LNCaP clone FGC (cell line): ENCODE measurements at places on chromosomes 4 and X.

- DNase-seq: no peak
Measured at GRCh38 chrX:87105131-87105530, 412.5 kb upstream of the KLHL4 start.

DNA sequence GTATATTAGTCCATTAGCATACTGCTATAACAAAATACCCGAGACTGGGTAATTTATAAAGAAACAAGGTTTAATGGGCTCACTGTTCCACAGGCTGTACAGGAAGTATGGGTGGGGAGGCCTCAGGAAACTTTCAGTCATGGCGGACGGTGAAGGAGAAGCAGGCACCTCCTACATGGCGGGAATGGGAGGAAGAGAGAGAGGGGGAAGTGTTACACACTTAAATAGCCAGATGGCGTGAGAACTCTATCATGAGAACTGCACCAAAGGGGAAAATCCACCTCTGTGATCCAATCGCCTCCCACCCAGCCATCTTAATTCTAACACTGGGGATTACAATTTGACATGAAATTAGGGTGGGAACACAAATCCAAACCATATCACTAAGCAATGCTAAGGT is 98.9 kb upstream of the SH3RF1 start:
- no peak for DNase-seq

DNA sequence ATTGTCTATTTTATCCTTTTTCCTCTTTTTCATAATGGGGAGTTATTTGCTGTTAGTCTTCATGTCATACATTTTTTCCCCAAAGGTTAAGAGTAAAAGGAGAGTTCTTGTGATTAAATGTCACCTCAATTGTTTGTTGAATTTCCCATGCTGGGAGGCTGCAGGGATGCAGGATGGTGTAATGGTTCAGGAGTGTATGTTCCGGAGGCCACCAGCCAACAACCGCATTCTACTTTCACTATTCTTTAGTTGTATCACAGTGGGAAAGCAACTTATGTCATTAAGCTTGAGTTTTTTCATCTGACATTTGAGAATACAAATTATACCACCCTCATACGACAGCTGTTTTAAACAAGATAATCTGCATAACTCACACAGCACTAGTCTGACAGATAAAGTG is 15.4 kb downstream of the AFP start:
- DNase-seq: no peak

GRCh38 chrX:154967603-154968002 is 54.9 kb downstream of the F8 start:
- DNase-seq: no peak

DNA sequence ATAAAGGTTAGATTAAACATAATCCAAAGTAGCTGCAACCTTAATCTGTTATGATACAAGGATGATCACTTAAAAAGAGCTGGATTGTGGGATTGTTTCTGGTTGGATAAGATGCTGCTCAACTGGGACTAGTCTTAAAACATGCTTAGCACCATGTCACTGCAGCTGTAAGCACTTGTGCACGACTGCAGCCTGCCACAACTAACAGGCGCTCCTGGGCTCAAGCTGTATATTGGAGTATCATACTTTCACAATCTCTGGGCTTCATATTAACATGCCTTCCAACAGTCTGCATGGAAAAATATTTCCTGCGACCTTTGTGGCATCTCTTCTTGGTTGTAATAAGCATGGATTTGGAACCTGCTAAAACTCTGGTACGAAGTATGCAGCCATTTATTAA is 493.0 kb upstream of the PITX2 start:
- DNase-seq: no peak

DNA sequence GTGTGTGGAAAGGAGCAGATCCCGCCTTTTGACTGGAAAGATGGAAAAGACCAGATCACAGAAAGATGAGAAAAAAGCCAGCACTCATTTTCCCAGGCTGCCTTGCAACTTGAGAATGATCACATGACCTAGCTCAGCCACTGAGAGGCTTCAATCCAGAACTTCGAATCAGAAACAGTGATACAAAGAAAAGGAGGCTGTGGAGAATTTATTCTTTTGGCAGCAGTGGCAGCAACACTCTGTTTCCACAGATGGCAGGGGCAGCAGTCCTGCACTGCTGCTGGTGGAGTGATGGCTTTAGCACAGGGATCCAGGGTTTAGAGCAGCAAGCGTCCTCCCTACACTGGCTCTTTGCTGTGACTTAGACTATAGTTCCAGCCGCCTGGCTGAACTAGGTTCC is 77.8 kb upstream of the SH3RF1 start:
- no peak for DNase-seq

DNA sequence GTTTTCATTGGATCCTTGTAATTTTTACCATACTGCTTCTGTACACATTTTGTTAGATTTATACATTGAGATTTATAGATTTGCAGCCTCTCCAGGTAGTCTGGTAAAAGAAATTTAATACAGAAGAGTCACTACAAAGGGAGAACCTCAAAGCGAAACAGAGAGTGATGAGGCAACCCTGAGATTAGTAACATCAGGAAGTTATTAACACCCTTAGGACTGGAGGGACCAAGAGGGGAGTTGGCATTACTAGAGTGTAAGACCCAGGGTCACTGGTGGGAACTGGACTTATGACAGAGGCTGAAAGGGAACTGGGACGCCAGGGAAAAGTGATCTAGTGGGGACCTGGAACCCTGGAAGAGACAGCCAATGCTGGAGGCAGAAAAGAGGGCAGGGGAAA is 20.6 kb upstream of the MAML3 start:
- no peak for DNase-seq

GRCh38 chr4:40608628-40609027 is 21.0 kb downstream of the RBM47 start:
- DNase-seq: no peak

GRCh38 chrX:153634832-153635231 is 12.2 kb upstream of the DUSP9 start:
- DNase-seq: no peak

- no peak for DNase-seq
Measured at GRCh38 chr4:83217721-83218522, 66.7 kb downstream of the COQ2 start.

GRCh38 chr4:185787926-185788679 is 23.9 kb downstream of the SORBS2 start:
- DNase-seq: no peak

DNA sequence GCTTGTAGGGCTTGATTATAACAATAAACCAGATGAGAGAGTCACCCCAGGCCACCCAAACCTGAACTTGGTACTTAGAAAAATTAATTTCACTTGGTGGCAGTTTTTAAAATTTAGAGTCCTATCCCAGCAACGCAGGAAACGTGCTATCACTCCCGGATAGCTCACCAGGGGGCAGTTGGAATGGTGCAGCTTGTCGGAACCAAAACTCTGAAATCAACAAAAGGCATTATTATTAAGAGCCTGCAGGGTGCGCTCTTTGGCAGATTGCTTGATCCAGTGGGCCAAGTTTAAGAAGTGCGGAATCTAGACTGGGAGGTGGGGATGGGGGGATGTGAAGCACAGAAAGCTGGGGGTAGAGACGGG is 2.4 kb downstream of the FRAS1 start:
- peak; percentile 67 for DNase-seq

- no peak for DNase-seq
Measured at GRCh38 chr4:170388255-170388654, 298.5 kb upstream of the AADAT start.

GRCh38 chr4:90476019-90476418 is 348.8 kb downstream of the CCSER1 start:
- DNase-seq: no peak

DNA sequence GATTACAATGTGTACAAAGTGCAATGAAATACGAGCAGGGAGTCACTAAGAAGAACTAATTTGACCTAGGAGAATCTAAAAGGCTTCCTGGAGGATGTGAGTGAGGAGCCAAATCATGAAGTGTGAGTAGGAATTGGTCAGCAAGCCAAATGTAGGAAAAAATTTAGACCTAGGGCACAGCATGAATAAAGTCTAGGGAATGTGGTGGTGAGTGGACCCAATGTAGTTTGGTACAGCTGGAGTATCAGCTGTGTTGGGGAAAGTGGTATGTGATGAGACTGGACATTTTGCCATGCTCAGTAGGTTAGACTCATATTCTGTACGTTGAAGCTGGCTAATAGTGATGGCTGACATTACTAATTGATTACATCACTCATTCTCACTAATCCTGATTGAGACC is 191.0 kb downstream of the AFF2 start:
- no peak for DNase-seq

DNA sequence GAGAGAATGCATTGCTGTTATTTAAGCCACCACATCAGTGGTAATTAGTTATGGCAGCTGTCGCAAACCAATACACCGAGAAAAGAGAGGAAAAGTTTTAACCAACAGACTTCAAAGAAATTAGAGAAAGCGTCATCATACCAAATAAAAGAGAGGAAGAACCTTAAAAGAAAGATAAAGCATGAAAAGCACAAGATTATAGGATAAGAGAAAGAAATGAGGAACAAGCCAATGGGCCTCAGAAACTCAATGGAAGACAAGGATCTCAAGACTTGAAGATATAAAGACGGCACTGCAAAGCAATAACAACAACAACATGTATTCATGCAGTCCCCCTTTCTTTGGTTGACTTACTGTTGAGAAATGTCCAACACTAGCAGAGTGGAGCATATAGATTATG is 22.8 kb upstream of the ASMTL start:
- DNase-seq: no peak

GRCh38 chr4:153142700-153143438 is 61.4 kb upstream of the TRIM2 start:
- peak; percentile 52 for DNase-seq

DNA sequence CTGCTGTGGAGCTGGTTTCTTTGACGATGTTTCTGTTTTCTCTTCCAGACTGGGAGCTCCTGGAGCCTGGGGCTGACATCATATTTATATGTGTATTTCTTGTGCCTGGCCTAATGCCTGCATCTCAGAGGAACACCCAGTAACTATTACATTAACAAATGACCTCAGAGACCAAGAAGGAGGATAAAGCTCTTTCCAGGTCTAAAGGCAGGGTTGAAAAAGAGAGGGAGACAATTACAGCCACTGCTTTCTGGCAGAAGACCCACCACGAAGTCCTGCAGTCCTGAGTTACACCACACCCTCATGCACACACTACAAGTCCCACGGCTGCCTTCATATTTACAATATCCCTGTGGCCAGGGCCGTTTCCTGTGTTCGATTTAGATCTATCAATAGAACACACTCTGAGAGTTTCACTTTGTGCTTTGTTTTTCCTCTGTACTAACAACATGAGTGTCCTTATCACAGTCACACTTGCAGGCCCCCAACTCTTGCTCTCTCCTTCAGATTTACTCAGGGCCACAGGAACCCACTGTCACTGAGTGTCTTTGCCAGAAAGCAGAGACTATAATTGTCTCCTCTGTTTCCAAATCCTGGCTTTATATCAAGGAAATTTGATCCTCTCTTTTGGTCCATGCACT is 535.5 kb downstream of the MID1IP1 start:
- DNase-seq: peak; percentile 25

DNA sequence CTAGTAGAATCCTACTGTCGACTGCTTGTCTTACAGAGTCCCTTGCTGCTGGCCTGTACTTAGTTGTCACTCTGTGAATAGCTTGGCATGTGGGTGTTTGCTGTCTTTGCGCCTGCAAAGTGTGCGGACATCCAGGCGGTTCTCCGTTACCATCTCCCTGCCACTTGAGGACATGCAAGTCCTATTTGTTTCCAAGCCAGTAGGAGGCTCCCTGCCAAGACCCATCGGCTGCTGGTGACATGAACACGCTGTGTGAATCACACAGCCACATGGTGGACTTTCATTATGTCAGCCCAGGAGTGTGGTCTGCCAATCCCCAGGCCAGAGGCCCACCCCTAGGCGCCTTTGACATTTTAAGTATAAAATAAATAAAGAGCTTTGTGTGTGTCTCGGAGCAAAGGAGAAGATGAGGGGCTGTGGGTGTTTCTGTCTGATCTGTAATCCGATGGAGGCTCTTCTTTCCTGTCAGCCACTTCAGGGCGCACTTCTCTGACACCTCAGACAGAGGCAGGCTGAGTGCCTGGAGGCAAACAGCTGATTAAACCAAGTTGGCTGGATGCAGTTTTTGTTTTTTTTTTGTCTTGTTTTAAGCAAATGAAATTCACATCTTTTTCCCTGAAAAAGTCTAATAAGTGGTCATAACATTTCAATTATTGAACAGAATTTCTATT is 51.5 kb downstream of the ALPK1 start:
- peak; percentile 68 for DNase-seq

GRCh38 chr4:2141022-2141761 is 82.1 kb downstream of the NAT8L start:
- DNase-seq: no peak

GRCh38 chr4:13548059-13548983 is 4.0 kb upstream of the NKX3-2 start:
- DNase-seq: no peak

DNA sequence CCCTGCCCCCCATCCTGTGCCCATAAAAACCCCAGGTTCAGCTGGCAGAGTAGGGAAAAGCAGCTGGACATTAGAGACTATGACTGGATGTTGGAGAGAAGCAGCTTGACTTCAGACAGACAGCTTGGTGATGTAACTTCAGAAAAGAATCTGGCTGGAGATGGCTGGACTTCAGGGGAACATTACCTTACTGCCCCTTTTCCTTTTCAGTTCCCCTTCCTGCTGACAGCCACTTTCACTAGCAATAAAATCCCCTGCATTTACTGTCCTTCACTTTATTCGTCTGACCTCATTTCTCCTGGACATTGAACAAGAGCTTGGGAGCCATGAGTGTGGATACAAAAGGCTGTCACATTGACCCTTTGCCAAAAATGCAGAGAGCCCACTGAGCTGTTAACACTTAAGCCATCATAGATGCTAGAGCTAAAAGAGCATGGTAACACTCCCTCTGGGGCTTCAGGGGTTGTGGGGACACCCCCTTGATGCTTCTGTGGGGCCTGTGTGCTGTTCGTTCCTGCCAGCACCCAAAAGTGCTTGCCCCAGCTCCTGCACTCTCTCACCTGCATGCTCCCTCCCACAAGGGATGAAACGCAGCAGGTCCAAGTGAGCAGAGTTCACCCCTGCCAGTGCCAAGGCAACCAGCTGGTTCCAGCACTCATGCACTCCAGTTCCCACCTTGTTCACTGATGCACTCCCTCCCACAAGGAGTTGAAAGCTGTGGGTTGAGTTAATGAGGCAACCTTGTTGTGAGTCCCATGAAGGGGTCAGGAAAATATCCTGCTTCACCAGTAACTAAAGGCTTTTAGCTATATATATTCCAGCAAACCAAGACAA is 263.8 kb upstream of the NDST3 start:
- no peak for DNase-seq

DNA sequence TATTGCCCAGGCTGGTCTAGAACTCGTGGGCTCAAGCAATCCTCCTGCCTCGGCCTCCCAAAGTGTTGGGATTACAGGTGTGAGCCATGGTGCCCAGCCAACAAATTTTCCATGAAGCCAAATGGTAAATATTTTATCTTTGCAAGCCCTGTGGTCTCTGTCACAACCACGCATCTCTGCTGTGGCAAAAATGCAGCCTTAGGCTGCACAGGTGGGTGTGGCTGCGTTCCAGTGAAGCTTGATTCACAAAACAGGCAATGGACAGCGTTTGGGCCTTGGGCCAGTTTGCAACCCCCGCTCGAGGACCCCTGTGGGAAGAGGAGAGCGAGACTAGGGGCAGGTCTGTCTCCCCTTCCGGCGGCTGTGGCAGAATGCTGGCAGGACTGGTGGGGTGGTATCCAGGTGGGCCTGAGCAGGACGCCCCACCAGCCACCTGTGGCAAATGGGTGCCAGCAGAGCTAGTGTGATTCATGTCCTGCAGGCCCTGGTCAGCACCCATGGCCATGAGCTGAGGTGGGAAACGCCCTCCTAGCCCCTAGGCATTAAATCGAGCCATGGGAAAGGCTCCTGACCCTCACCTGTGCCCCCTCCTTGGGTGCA is 19.7 kb downstream of the HTRA3 start:
- DNase-seq: no peak

GRCh38 chr4:35697210-35697736 is 547.0 kb downstream of the ARAP2 start:
- DNase-seq: no peak
